Right hindlimb (tissue), 1 donor: ENCODE measurements at places on chromosomes 7 and 10.
A peak's percentile ranks its signal among the peaks of the same experiment; 100 is the strongest.

DNA sequence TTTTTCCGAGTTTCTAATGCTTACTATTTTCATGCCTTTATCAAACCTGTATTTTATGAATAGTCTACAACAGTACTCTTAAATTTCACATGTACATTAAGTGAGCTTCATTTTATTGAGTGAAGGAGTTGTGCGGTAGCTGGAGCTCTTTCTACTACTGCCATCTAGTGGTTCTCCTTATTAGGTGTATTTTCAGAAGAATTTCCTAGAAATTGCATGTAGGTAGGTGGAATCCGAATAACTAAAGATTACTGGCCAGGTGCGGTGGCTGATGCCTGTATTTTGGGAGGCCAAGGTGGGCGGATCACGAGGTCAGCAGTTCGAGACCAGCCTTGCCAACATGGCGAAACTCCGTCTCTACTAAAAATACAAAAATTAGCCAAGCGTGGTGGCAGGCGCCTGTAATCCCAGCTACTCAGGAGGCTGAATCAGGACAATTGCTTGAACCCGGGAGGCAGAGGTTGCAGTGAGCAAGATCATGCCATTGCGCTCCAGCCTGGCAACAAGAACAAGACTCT lies 38.3 kb downstream of the LRRC72 start:
- no peak for DNase-seq

DNA sequence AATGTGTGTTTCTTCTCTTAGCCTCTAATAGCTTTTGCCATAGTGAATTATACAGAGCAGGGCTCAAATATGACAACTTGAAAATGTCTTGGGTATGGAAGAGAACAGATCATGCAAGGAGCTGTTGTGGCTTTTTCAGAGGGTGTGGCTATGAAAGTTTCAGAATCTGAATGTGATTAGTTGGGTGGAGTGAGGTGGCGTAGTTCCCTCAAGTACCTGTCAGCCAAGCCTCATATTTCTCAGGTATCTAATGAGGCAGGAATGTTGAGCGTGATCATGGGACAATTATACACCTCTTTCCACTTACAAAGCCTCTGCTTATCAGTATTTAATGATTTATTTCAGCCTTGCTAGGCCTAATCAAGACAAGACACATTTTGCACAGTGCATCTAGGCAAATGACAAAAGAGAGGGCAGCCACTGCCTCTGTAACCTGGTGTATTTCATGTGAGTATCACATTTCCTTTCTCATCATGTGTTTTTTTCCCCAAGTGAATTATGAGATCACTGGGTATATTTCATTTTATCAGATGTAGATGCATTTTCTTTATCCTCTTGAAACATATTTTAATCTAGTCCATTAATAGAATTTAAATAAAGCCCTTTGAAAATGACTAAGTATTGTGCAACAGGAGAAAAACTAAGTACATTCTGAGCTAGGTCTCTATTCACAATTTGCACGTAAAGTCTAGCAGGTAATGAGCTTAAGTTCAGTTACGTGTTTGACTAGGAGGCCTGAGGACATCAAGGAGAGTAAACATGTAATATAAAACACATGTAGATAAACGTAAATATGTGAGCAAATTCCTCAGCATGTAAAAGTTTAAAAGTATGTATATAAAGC lies 644.4 kb upstream of the IGFBP3 start:
- no peak for DNase-seq

DNA sequence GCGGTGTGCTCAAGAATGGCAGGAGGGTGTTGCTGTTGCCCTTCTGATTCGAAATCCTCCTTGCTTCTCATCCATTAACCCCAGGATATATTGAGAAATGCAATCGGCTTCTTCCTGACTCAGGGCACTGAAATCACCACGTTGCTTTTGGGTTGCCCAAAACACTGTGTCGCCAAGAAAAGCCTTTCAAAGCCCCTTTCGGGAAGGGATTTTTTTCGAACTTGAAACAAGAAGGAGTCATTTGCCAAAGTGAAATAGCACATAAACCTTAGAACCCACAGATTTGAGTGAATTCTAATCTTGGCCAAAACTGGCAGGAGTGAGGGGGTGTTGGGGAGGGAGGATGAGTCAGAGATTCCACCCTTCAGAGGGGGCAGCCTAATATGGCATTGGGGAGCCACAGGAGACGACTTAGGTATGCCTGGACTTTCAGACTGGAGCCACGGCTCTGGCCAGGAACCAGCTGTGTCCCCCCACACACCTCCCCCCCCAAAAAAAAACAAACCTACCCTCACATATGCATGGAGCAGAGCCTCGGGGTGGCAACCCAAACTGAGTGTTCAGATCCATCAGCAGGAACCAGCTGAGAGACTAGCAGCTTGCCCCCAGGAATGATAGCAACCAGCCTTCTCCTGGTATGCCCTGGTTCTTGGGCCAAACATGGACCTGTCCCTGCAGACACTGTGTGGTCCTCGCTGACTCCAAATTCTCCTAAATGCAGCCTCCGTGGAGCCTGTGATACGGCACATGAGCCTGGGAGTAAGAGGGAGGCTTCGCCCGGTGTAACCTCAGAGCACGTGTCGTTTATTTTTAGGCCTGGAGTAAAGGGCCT lies 138.4 kb downstream of the FGFR2 start:
- peak; percentile 44 for DNase-seq

DNA sequence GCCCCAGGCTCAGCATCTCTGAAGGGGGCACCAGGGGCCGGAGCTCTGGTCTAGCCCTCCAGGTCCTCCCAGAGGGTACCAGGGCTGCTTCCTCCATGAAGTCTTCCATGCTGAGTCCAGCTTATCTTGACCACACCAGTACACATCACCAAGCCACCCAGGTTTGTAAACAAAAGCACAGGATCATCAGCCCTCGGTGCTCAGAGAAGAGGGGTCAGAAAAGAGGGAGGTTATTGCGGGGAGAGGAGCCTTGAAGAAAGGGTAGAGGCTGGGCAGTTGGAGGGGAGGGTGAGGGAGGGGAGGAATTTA lies 23.9 kb downstream of the AQP1 start:
- DNase-seq: no peak

DNA sequence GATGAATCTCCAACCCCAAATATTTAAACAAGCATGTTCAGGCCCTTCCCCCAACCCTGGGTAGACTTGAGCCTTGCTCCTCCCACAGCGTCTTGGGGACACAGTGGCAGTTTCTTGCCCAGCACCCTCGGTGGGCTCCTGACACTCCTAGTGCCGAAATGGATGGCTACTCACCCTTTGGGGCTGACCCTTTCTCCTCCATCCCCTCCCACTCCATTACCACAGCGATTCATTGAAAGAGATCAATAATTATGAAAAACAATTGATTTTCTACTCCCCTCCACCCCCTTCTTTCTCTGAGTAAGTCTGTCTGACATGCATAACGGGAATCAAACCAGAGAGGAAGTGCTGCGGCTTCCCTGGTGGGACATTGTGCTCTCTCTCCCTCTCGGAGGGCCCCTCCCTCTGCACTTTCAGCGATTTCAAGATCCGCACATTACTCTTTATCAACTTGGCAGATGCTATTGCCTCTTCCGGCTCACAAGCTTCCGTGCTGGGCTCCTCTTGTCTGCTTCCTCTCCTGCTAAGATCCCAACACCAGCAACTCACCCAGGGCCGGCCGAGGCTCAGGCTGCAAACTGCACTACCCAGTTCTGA lies 79.0 kb upstream of the PLXNA4 start:
- peak; percentile 51 for DNase-seq

DNA sequence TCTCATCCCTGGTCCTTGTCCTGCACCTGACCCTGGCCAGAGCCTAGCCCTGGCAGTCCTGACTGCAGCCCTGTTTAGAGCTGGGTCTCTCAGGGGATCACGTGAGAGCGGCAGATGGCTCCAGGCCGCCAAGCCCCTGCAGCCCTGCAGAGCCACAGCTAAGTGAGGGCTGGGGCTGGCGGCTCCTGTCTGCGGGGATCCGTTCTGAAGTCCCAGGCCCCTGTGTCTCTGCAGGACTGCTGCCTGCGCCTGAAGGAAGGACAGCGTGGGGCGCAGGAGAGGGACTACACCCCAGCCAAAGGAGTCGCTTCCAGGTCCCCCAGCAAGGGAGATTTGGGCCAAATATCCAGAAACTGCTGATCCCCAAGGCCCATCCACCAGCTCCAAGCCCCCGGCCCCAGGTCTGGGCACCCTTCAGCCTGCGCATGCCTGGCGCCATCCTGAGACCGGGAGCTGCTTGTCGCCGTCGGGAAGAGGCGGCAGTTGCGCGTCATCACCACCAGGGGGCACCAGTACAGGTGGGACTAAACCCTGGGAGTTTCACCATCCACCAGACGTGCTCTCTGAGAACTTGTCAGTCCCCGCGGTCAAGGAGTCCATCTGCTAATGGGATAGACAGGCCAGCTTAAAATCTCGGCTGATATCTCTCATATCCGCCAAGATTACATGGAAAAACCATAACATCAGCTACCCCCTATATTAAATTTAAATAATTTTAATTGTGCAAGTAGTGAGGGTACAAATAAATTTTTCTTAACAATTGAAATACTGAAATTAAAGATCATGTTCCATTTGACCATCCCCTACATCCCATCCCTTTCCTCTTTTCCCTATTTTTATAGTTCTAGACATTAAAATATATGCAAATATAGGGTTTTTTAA lies 25.1 kb upstream of the GHRHR start:
- peak; percentile 82 for DNase-seq

GRCh38 chr7:13185139-13185538 lies 497.7 kb downstream of the ARL4A start:
- no peak for DNase-seq

GRCh38 chr10:80154978-80155695 lies 22.6 kb downstream of the PLAC9 start:
- DNase-seq: peak; percentile 63

GRCh38 chr10:103820101-103821062 lies 35.0 kb downstream of the SH3PXD2A start:
- peak; percentile 94 for DNase-seq

- DNase-seq: peak; percentile 40
Measured at GRCh38 chr7:32143301-32143700, 73.1 kb upstream of the PDE1C start.

DNA sequence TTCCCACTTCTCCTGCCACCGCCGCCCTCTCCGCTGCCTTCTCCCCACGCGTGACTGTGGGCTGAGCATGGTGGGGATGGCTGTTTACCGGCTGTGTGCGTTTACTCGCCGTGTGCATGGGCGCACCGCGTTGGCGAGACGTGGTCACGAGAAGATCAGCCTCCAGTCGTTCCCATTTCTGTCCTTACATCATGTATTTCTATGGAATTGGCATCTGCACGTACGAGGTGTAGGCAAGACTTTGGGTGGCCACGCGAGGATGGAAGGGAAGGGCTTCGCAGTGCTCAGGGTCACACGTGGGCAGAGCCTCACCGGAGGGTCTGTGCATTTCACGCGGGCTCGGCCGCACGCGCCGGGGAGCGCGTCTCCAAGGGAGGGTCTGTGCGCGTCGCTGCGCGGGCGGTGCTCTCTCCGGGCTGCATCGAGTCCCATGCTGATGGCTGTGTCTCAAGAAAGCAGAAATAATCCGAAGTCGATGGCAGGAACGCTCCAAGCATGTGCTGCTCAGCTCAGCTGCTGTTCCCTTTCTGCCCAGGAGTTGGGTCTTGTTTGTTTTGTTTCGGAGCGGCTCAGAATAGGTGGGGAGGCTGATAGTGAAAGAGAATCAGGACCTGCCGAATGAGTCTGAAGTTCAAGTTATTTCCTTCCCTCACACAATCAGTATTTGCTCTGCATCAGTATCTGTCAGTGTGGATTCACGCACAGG lies 973 bp downstream of the CAMK1D start:
- peak; percentile 60 for DNase-seq

DNA sequence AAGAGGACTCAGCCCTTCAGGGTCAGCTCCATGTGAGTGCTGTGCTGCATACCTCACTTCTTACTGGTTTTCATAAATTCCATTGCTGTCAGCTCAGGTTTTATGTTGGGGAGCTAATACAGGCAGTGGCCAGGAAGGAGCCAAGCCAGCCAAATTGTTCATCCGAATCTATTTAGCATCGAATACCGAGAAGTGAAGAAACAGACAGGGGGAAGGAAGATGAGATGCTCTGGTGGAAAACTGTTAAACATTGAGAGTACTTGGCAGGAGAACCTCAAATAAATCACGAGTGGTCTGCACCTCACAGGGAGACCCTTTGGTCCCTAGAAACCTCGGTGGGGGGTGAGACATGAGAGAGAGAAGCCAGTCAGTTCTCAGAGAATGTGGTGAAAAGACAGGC lies 196.0 kb upstream of the TMEM72 start:
- DNase-seq: peak; percentile 58

DNA sequence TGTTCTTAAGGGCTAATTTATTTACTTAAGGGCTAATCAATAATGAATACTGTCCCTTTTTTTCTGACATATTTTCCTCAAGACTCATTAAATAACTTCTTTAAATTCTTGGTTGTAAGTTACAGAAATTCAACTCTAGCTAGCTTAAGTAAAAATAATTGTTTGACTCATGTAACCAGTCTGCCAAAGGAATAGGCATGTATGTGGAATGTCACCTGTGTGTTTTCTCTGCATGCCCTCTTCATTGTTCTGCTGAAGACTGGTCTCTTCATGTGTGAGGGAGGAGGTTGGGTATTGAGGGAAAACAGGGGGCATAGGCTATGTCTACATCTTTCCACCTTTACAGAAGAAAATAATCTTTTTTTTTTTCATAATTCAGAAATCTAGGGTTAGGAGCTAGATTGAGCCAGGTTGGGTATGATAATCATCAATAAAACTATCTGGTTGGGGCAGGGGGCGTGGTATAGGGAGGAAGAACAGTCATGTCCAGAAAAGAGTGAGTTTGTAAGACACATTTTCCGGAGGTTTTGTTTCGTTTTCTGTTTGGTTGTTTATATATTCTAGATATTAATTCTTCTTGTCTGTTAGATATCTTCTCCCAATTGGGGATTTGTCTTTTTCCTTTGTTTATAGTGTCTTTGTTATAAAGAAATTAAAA lies 37.9 kb downstream of the EXOC4 start:
- DNase-seq: no peak

DNA sequence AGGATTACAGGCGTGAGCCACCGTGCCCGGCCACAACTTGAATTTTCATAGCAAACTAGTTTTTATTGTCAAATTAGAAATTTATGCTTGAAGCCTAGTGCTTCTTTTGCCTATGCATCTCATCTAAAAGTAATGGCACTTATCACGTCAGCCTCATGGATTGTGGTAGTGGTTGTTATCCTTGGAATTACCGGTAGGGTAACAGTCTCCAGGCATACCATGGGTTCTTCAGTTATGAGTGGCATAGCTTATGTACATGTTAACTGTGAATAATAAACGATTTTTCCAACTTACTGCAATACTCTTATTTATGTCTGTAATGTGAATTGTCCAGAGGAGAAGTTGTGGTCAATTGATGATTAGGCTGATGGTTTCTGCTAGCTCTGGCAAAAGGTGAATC lies 63.1 kb downstream of the BMPR1A start:
- DNase-seq: no peak
